Dermis microvascular lymphatic vessel endothelial cell (primary cell): ENCODE measurements at places on chromosomes 7 and 10.

DNA sequence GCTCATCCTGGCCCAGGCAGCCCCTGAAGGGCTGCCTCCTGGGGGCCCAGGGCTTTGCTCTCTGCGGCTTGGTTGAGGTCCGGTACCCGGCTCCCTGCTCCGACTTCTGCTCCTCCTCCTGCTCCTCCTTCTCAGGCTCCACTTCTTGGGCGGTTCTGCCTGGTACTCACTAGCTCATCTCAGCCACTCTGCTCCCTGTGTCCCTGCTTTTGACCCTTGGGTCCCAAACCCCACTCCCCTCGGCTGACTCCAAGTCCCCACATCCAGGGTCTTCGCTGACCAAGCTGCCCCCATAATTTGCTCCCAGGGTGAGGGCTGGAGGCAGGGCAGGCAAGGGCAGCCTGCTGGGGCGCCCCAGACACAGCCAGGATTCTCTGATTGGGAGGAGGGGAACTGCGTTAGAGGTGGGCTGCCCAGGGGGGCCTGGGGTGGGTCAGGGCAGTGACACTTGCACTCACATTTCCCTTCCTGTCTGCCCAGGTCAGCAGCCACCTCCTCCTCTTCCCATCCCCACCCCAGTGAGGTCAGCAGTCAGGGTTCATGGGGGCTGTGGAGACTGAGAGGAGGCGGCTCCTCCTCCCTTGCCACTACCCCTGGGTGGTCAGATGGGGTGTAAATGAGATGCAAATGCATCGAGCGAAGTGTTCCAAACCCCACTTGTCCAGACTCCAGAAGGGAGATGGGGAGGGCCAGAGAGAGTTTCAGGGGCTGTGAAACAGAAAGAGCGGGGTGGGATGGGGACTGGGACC is 2.2 kb downstream of the SMARCD3 start:
- no peak for DNase-seq

- DNase-seq: peak; percentile 43
Observed at GRCh38 chr7:867001-867405, 9.4 kb upstream of the GET4 start.

DNA sequence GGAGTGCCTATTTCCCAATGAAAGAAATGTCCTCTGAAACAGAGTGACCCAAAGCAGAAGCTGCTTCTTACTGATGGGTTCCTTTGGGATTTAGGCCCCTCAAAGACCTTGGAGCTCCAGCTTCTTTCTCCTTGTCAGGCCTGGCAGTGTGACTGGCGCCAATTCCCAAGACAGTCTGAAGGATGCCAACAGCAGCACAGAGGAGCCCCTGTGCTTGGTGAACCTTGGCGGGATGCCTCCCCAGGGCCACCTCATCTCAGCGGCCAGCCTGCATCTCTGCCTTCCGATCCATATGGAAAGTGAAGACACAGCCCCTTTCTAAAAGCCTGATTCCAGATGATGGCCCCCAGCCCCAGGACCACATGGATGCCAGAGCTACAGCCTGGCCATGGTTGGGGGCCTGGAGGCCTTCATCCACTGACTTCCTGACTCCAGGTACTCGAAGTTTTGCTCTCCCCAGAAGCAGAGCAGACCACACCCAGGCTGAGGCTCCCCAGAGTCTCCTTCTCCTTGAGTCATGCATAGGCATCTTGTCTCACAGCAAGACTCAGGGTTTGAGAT is 45.4 kb downstream of the FBXW4 start:
- no peak for DNase-seq

GRCh38 chr7:128073671-128074310 is 42.6 kb upstream of the LRRC4 start:
- DNase-seq: no peak

GRCh38 chr10:96264938-96265337 is 6.4 kb downstream of the BLNK start:
- DNase-seq: no peak

- no peak for DNase-seq
Observed at GRCh38 chr7:36788825-36789470, 64.7 kb upstream of the AOAH start.

GRCh38 chr7:155206318-155207020 is 91.2 kb upstream of the INSIG1 start:
- peak; percentile 96 for DNase-seq

GRCh38 chr10:69786791-69787190 is 14.9 kb upstream of the COL13A1 start:
- DNase-seq: peak; percentile 46

DNA sequence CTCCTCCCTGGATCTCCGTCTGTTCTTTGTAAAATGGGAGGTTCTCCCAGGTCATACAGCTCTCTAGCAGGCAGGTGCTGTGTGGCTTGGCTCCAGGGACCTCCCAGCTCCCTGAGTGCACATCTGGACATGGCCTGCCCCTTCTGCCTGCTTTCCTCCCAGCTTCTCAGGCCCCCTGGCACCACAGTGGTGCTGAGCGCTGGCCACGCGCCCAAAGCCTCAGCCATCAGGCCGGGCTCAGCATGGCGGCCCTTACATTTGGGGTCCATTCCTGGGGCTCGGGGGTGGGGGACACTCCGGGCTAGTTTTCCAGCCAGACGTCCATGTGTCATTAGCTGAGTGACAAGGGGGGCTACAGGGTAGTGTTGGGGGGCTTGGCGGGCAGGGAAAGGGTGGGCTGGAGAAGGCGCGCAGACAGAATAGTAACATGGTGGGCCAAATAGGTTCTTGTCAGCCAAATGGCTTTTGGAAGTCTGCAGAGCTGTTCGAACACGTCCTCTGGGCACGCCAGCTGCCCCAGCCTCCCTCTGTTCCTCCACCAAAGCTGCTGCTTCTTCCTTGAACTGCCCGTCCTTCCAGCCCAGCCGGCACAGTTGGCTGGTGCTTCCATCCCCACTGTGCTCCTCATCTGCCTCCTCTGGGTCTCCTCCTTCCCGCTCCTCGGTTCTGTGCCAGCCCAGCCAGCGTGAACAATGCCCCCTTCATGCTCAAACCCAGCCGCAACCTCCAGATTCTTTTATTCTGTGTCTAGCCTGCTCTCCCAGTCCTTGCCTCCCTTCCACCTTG is 65.9 kb downstream of the GOLGA7B start:
- DNase-seq: no peak

GRCh38 chr10:83680470-83680891 is 458.8 kb upstream of the GHITM start:
- no peak for DNase-seq

DNA sequence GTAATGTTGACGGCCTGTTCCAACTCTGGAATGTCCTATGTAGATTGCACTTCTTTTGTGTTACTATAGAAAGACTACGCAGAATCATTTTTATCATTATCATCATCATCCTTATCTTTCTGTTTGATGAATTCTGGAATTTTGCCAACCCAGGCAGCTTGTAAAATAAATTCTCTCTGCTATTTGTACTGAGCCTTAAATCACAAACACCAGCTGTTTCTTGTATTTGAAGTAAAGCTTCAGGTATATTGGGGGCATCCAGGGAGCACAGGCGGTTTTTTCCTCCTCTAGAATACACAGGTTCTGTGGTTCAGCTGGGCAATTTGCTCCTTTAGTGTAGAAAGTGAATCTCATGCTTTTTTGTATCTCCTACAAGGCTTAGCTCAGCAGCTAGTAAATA is 14.9 kb upstream of the CPA5 start:
- DNase-seq: no peak

- DNase-seq: peak; percentile 58
Observed at GRCh38 chr7:23469150-23469960, 936 bp downstream of the IGF2BP3 start.

- no peak for DNase-seq
Observed at GRCh38 chr10:128929131-128929530, 537.9 kb upstream of the MGMT start.

DNA sequence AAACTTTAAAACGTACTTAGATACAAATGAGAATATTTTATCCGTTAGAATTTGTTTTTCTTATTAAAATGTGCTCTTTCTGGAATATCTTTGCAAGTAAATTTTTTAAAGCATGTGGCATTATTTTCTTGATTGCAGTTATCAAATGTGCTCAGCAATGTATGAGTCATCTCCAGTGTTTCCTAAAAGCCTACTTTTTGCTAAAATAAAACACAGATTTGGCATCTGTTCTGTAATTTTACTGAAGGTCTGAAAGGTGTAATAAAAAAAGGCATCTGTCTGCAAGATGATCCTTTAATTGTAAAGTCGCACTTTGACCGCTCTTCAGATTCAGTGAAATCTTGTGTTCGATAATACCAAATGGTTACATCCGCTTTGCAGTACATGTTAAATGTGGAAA is 3.4 kb downstream of the GNAT3 start:
- DNase-seq: no peak

GRCh38 chr7:22173685-22174573 is 183.0 kb downstream of the RAPGEF5 start:
- peak; percentile 43 for DNase-seq

DNA sequence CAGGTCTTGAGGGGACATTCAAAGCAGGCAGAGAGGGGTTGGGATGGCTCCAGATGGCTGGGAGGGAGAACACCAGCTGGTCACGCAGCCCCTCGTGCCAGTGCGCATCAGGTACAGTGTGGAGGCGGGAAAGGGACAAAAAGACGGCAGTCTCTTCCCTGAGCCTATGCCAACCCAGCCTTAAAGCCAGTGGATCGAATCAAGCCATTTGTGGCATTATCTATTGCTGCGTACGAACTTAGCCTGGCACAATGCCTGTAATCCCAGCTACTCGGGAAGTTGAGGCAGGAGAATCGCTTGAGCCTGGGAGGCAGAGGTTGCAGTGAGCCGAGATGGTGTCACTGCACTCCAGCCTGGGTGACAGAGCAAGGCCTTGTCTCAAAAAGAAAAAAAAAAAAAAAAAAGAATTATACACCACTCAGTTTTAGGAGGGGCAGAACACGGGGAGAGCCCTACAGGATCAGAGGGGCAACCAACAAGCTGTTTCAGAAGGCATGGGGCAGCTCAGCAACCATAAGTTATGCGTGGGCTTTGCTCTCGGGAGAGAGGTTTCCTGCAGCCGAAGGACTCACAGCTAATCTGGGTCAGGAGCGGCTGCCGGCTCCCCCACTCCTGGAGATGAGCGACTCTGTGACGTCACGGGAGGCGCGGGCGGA is 356 bp upstream of the NDUFB2 start:
- DNase-seq: peak; percentile 89

- DNase-seq: no peak
Observed at GRCh38 chr10:30973737-30974136, 57.9 kb downstream of the ZNF438 start.

DNA sequence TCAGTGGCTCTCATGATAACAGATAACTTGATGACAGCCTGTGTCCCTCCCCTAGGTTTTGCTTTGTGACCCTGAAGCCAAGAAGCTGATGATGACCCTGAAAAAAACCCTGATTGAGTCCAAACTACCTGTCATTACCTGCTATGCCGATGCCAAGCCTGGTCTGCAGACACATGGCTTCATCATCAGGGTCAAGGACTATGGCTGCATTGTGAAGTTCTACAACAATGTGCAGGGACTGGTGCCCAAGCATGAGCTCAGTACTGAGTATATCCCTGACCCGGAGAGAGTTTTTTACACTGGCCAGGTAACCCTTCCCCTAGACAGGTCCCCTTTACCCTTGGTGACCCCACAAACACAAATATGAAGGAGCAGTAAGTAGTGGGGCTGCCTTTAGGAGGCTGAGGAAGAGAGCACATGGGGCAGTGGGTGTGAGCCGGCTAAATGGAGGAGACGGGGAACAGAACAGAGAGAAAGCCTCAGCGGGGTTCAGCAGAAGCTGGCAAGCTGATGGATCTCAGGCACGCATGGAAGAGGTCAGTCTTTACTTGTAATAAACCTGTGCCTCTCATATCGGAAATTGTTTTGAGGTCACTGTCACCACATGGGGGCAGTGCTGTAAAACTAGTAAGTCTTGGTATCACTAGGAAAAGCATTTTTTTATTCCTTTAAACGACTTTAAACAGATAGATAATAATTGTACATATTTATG is 20.2 kb downstream of the PDCD11 start:
- DNase-seq: peak; percentile 80

- peak; percentile 48 for DNase-seq
Observed at GRCh38 chr7:23418046-23418445, 52.2 kb downstream of the IGF2BP3 start.

GRCh38 chr7:763762-764161 is 36.7 kb upstream of the PRKAR1B start:
- DNase-seq: no peak

DNA sequence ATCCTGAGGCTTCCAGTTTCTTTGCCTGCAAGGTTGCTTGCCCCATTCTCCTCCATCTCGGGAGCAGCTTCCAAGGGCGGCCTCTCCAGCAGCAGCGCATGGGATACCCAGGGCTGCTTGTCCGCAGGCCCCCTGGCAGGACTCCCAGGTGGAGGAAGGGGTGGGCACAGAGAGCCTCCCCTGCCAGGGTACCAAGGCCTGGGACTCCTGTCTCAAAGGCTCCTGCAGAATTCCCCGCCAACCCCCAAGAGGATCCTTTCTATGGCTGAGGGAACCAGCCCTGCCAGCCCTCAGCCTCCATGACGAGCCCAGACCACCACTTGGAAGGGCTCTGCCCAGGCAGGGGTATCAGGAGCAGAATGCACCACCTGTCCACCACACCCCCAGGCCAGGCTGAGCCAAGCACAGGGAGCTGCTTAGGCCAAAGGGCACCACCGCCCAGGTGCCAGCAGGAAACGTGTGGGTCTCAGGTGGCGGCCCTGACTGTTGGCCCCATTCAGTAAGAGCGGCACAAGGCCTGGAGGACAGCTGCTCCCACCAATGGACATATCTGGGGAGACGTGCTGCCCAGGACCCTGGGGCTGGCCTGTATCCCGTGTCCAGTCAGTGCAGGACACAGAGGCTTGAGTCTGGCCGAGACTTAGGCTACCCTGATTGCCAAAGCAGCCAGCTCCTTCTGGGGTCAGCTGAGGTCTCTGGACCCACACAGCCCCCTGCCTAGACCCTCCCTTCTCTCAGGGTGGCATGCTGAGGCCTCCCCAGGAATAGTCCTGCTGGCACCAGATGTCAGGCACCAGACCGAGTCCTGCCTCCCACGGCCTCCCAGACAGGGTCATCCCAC is 33.8 kb upstream of the INPP5A start:
- DNase-seq: no peak

- DNase-seq: peak; percentile 1
Observed at GRCh38 chr10:97991871-97992270, 38.5 kb downstream of the CRTAC1 start.

GRCh38 chr7:67344481-67345193 is 348.0 kb downstream of the TYW1 start:
- DNase-seq: no peak

GRCh38 chr7:44145479-44145968 is 4.4 kb upstream of the MYL7 start:
- DNase-seq: no peak
